Activated CD8-positive, alpha-beta memory T cell treated with anti-CD3 and anti-CD28 coated beads, Interleukin-2, amount 10 ng/mL, durations not matched to agents 7 days and 5 days (primary cell): ENCODE measurements at places on chromosomes 7 and 10. TPM values are rescaled to one million over a fixed set of nuclear protein-coding genes. Genes with fewer than 3 reads are reported as not detected.

DNA sequence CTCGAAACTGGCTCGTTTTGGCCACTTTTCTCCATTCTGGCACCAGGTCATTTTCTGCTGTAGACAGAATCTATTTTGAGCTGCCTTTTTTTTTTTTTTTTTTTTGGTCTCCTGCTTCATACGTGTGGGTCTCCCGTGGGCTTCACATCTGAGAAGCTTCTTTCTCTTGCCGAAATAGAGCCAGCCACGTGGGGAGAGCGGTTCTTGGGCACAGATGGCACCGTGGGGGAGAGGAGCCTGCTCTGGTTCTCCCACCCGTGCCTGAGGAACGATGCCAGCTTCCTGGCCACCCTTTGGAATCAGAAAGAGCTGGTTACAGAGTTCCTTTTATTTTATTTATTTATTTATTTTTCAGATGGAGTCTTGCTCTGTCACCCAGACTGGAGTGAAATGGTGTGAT is 48.7 kb upstream of the OCM2 start:
- no peak for DNase-seq
- H3K4me3 ChIP-seq = no peak overlapping the region
- H3K27me3 ChIP-seq = peaks cover 8% of the 10 kb centered on the region
- H3K36me3 ChIP-seq = no peaks in the 10 kb centered on the region
- no peak overlapping the region for H3K27ac ChIP-seq

- peaks cover 53% of the 10 kb centered on the region for H3K27me3 ChIP-seq
- no peak for DNase-seq
- peaks cover 24% of the 10 kb centered on the region for H3K4me1 ChIP-seq
- H3K27ac ChIP-seq = no peak overlapping the region
- H3K4me3 ChIP-seq = no peak overlapping the region
Measured at GRCh38 chr7:6260291-6261187, 11.9 kb downstream of the CYTH3 start.

- H3K27ac ChIP-seq = no peak overlapping the region
- peaks cover 5% of the 10 kb centered on the region for H3K27me3 ChIP-seq
- DNase-seq = no peak
Measured at GRCh38 chr7:19754521-19755116, 18.8 kb downstream of the TMEM196 start.

The ABCB1 gene
- 15.1 TPM for total RNA-seq

DNA sequence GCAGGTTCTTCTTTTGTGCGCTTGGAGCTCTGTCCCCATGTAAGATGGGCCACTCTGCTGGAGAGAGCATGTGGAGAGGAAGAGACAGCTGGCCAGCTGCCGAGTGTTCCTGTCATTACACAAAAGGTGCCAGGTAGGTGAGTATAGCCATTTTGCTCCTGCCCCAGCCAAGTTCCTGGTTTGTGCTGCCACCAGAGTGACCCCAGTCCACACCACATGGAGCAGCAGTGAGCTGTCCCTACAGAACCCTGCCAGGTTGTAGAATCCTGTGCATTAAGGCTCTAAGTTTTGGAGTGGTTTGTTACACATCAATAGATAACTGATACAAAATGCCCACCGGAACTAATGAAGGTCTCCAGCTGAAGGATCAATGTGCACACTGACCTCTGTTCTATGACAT is 84.6 kb upstream of the GHITM start:
- H3K36me3 ChIP-seq = no peaks in the 10 kb centered on the region
- H3K27ac ChIP-seq = no peak overlapping the region
- no peak overlapping the region for H3K4me3 ChIP-seq
- H3K27me3 ChIP-seq = peaks cover 8% of the 10 kb centered on the region
- DNase-seq = no peak
- no peaks in the 10 kb centered on the region for H3K4me1 ChIP-seq

GRCh38 chr10:9140373-9140772 is 1085.9 kb downstream of the GATA3 start:
- no peak overlapping the region for H3K27ac ChIP-seq
- no peaks in the 10 kb centered on the region for H3K27me3 ChIP-seq
- no peaks in the 10 kb centered on the region for H3K36me3 ChIP-seq

GRCh38 chr7:876972-877311 is 588 bp downstream of the GET4 start:
- no peak for DNase-seq
- H3K4me1 ChIP-seq = peaks cover 26% of the 10 kb centered on the region
- H3K4me3 ChIP-seq = peak overlapping the region; percentile 98
- H3K27ac ChIP-seq = peak overlapping the region; percentile 95
- peaks cover 13% of the 10 kb centered on the region for H3K36me3 ChIP-seq

- no peak overlapping the region for H3K27ac ChIP-seq
- H3K27me3 ChIP-seq = peaks cover 30% of the 10 kb centered on the region
- no peaks in the 10 kb centered on the region for H3K4me1 ChIP-seq
- H3K4me3 ChIP-seq = no peak overlapping the region
- DNase-seq = no peak
Measured at GRCh38 chr7:118327174-118327573, 102.7 kb downstream of the ANKRD7 start.

GRCh38 chr10:74575191-74575720 is 251.1 kb upstream of the KAT6B start:
- H3K4me1 ChIP-seq = no peaks in the 10 kb centered on the region
- no peak overlapping the region for H3K27ac ChIP-seq
- H3K4me3 ChIP-seq = no peak overlapping the region

The UNC5B gene
- total RNA-seq = 0.06 TPM

DNA sequence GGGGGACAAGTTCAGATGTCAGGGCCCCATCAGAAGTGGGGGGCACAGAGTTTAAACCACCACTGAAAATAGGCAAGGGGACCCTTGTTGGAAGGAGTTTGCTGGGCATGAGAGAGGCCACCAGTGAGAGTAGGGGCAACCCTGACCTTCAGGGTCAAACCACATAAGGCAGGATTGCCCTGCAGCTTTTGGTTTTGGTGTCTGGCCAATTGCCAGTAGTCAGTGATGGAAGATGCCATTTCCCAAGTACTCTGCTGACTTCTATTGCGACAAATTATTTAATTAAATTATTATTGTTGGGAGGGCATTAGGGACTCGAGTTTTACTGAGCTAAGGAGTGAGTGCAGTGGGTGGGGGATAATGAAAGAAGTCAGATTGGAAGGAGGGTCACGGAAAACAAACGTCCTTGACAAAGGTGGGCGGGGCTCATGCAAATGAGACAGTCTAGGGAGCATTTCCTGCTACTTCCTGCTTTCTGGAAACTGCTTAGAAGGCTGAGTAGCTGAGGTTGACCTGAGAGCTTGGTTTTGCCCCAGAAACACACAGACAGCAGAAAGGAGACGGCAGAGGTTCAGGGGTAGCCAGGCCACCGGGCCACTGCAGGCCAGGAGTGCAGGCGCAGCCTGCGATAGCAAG is 74.2 kb upstream of the ANLN start:
- H3K36me3 ChIP-seq = no peaks in the 10 kb centered on the region
- H3K27ac ChIP-seq = no peak overlapping the region
- DNase-seq = no peak

The C1GALT1 gene
- total RNA-seq = 55.8 TPM

- H3K27ac ChIP-seq = no peak overlapping the region
- H3K4me3 ChIP-seq = no peak overlapping the region
- DNase-seq = no peak
- H3K36me3 ChIP-seq = peaks cover 2% of the 10 kb centered on the region
- peaks cover 13% of the 10 kb centered on the region for H3K27me3 ChIP-seq
Measured at GRCh38 chr7:138785587-138786437, 12.0 kb upstream of the TMEM213 start.

GRCh38 chr7:30674876-30675275 is 7.4 kb downstream of the CRHR2 start:
- peaks cover 26% of the 10 kb centered on the region for H3K27me3 ChIP-seq
- H3K4me3 ChIP-seq = no peak overlapping the region
- H3K36me3 ChIP-seq = no peaks in the 10 kb centered on the region
- no peak for DNase-seq
- no peak overlapping the region for H3K27ac ChIP-seq
- H3K4me1 ChIP-seq = no peaks in the 10 kb centered on the region

DNA sequence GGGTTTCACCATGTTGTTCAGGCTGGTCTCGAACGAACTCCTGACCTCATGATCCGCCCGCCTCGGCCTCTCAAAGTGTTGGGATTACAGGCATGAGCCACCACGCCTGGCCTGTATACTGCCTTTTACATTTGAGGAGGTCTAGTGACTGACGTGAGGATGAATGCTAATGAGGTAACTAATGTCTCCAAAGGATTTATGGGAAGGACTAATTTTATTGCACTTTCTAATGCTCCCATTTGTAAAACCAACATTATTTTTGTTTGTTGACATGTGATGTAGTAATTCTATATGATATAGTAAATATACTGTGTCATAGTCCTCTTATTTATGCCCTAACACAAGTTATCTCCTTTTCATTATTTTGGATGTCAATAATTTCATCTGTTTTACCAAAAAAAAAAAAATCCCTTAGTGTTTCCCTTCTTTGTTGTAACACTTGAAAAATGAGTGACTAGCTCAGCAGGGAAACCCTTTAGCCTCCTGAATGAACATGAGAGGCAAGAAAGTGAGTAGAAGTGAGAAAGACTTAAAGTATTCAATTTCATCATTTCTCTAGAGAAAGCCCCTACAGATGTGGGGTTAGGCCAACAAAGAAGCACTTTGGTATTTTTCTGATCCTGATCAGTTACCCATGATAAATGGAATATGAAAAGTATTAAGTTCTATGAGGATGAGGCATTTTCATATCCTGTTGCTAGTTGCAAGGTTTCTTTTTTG is 596.9 kb upstream of the PCDH15 start:
- H3K27ac ChIP-seq = no peak overlapping the region
- H3K36me3 ChIP-seq = no peaks in the 10 kb centered on the region
- H3K4me1 ChIP-seq = no peaks in the 10 kb centered on the region
- H3K4me3 ChIP-seq = no peak overlapping the region

- DNase-seq = no peak
- no peaks in the 10 kb centered on the region for H3K27me3 ChIP-seq
- H3K27ac ChIP-seq = no peak overlapping the region
Measured at GRCh38 chr7:103679151-103680132, 233.4 kb upstream of the SLC26A5 start.

- DNase-seq = no peak
- no peak overlapping the region for H3K27ac ChIP-seq
- peaks cover 14% of the 10 kb centered on the region for H3K4me1 ChIP-seq
- no peak overlapping the region for H3K4me3 ChIP-seq
Measured at GRCh38 chr10:69172241-69172982, 7.6 kb upstream of the SUPV3L1 start.

The CALML5 gene
- not detected for total RNA-seq

The CALHM2 gene
- total RNA-seq = 65.6 TPM

The C10orf95 gene
- not detected for total RNA-seq

The CPA4 gene
- not detected for total RNA-seq

DNA sequence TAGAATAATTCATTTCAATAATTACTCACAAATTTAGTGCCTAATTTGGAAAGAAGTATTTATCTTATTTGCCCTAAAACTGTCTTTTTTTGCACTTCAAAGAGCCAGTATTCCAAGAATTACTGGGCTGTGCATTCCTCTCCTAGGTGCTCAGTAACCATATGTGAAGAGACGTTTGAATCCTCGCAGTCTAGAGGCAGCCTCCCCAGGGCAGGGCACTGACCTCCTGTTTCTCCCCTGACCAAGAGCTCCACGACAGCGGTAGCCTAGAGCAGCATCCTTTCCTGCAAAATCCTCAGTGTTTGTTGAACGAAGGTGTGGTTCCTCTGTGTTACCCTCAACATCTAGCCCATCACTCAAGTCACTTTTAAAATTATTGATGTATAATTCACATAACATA is 113.1 kb downstream of the EEPD1 start:
- no peak for DNase-seq
- H3K36me3 ChIP-seq = no peaks in the 10 kb centered on the region
- peaks cover 7% of the 10 kb centered on the region for H3K4me1 ChIP-seq
- no peak overlapping the region for H3K4me3 ChIP-seq
- H3K27me3 ChIP-seq = no peaks in the 10 kb centered on the region

DNA sequence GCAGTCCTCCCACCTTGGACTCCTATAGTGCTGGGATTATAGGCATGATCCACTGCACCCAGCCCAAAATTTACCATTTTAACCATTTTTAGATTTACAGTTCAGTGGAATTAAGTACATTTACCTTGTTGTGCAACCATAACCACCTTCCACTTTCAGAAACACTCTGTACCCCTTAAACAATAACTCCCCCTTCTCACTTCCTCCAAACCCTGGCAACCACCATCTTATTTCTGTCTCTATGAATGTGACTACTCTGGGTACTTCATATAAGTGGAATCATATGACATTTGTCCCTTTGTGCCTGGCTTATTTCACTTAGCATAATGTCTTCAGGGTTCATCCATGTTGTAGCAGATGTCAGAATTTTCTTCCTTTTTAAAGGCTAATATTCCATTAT is 33.6 kb downstream of the SUFU start:
- DNase-seq = no peak

GRCh38 chr7:152931633-152932032 is 172.1 kb downstream of the ACTR3B start:
- no peak overlapping the region for H3K4me3 ChIP-seq
- no peaks in the 10 kb centered on the region for H3K27me3 ChIP-seq
- no peak for DNase-seq
- H3K4me1 ChIP-seq = no peaks in the 10 kb centered on the region
- no peaks in the 10 kb centered on the region for H3K36me3 ChIP-seq

The ABCC2 gene
- 0.82 TPM for total RNA-seq

DNA sequence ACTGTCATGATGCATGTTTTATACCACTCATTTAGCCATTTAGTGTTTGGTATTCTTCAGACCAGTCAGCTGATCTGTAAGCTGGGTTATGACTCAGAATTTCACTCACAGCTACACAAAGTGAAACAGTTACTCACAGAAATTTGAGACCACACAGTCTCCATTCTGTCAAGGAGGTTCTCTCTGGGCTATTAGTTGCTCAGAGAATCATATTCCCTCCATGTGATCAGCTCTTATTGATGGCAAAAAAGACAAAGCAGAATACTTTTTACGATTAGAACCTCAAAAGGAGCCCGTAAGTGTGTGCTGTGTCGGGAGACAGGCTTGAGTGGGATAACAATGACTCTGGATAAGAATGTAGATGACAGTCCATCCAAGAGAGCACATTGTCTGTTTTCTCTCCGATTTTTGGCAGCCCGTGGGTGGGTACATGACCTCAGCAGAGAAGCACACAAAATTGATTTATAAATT is 277.6 kb upstream of the SORCS1 start:
- no peak for DNase-seq
- H3K4me3 ChIP-seq = no peak overlapping the region

The ZNHIT1 gene
- total RNA-seq = 56.6 TPM

DNA sequence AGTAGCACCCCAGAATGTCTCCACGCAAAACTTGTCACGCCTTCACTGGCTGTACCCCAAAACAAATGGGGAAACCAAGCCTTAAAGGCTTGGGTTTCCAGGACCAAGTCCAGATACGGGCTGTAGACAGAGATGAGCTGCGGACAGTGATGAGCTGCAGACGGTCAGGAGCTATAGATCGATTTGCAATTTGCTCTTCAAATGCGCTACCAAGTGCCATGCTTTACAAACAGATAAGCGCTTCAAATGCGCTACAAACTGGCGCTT is 658 bp upstream of the SGCE start:
- peaks cover 19% of the 10 kb centered on the region for H3K4me1 ChIP-seq
- no peak for DNase-seq
- H3K4me3 ChIP-seq = peak overlapping the region; percentile 73
- no peaks in the 10 kb centered on the region for H3K36me3 ChIP-seq
- peaks cover 34% of the 10 kb centered on the region for H3K27me3 ChIP-seq

The SUN3 gene
- not detected for total RNA-seq

GRCh38 chr7:90025771-90026170 is 128.5 kb upstream of the STEAP1 start:
- DNase-seq = no peak
- no peak overlapping the region for H3K4me3 ChIP-seq
- no peaks in the 10 kb centered on the region for H3K4me1 ChIP-seq
- no peaks in the 10 kb centered on the region for H3K36me3 ChIP-seq

GRCh38 chr7:151628846-151629604 is 109.3 kb upstream of the RHEB start:
- no peak overlapping the region for H3K27ac ChIP-seq
- no peak for DNase-seq
- H3K27me3 ChIP-seq = no peaks in the 10 kb centered on the region
- H3K36me3 ChIP-seq = peaks cover 7% of the 10 kb centered on the region
- no peak overlapping the region for H3K4me3 ChIP-seq
